Activated CD4-positive, alpha-beta T cell treated with anti-CD3 and anti-CD28 coated beads for 1 hour (primary cell): ENCODE measurements at places on chromosomes 3 and 15.

DNA sequence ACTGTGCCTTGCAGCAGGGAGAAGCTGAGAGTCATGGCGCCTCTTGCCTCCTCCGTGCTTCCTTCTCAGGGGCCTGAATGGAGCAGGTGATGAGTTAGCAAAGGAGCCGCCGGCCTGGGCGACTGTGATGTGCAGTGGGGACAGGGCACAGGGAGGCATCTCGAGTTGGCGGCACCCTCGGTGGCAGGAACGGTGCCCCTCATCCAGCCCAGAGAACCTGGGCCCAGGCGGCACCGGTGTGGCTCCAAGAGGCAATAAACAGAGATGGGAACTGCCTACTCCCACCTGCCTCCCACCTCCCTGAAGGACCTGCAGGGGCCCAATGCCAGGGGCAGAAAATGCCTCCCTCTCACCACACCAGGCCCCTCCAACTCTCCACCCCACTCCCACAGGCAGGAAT is 6.2 kb downstream of the SLC41A3 start:
- no peak for DNase-seq

GRCh38 chr3:43236008-43236407 is 50.3 kb upstream of the SNRK start:
- no peak for DNase-seq

- no peak for DNase-seq
Measured at GRCh38 chr15:60964527-60964926, 264.6 kb downstream of the RORA start.

- no peak for DNase-seq
Measured at GRCh38 chr15:68205558-68205944, 419 bp upstream of the CALML4 start.

GRCh38 chr3:159817126-159817525 is 171.5 kb upstream of the IL12A start:
- no peak for DNase-seq

GRCh38 chr3:185316740-185317412 is 46.1 kb upstream of the MAP3K13 start:
- DNase-seq: no peak

GRCh38 chr3:193905541-193906396 is 230.2 kb upstream of the HES1 start:
- no peak for DNase-seq

DNA sequence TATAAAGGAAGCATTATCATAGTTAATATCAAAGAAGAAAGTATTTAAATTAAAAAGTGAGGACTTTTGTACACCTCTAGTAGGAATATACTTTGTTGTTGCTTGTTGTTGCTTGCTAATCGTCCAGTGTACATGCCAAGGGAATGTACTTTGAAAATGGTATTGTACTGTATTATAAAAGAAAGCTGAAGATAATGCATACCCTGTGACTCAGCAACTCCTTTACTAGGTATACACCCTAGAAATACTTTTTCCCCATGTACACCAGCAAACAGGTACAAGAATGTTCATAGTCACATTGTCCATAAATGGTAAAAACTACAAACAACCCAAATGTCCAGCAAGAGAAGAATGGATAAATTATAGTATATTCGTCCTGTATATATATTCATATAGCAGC is 12.0 kb downstream of the TTBK2 start:
- no peak for DNase-seq

DNA sequence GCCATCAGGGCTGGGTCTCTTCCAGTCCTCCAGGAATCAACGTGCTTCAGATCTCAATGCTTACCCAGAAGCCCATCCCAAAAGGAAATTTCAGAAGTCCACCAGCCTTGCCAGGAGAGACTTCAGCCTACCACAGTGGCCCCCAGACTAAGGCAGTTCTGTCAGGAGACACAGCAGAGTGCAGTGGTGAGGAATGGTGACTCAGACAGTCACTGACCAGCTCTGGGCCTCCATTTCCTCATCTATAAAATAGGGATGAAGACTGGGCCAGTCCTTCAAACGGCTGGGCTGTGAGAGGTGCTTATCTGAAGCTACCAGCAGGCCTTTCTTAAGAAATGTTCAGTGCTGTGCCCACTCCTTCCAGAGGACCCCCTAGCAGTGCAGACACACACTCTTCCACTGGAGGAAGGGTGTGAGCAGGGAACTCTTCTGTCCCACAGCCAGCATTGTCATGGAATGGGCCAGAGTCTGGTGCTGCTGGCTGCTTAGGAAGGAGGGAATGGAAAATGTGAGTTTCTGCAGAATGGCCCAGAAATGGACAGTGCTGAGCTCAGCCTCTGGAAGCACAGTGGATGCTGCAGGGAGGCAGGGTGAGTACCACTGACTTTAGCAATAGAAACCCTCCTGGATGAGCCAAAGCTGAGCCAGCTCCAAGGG is 41.6 kb upstream of the DUSP7 start:
- no peak for DNase-seq

GRCh38 chr3:187063286-187064121 is 75.8 kb downstream of the RPL39L start:
- no peak for DNase-seq

DNA sequence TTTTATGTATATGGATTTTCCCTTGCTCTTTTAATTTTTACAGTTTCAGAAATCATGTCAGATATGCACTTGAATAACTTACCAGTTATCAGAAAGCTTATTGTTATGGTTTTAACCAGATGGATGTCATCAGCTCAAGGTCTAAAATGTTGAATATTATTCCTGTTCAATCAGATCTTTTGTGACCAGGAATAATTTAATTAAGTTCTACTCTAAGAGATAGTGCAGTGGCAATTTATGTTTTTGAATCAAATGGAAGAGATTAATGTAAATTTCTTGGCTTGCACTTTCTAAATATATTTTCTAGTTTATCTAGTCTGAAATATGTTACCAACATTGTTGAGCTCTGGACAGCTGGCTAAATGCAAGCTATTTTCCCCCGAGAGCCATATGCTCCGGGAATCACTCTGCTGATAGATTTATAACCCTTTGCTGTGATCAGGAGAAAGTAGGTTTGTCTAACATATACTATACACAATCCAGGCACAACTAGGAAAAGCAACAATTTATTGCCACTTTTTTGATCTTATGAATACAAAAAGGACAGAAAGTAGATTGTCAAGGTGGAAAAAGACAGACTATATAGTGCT is 76.8 kb upstream of the CD96 start:
- DNase-seq: no peak

- no peak for DNase-seq
Measured at GRCh38 chr3:42780398-42780797, 7.3 kb upstream of the CCDC13 start.

DNA sequence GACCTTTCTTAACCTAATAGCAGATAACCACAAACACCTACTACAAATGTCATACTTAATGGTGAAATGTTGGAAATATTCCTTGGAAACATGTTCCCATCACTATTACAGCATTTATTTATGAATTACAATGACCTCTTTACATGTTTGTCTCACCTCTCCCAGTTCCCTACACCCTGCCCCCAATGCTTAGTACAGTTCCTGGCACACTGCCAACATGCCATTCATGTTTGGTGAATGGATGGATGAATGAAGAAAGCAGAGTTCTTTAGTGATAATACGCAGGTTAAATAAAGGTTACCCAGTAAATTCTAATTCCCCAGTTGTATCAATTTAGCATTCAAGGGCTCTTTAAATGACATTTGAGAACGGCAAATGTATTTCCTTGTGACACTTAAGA is 259.9 kb upstream of the ATP11B start:
- DNase-seq: no peak

DNA sequence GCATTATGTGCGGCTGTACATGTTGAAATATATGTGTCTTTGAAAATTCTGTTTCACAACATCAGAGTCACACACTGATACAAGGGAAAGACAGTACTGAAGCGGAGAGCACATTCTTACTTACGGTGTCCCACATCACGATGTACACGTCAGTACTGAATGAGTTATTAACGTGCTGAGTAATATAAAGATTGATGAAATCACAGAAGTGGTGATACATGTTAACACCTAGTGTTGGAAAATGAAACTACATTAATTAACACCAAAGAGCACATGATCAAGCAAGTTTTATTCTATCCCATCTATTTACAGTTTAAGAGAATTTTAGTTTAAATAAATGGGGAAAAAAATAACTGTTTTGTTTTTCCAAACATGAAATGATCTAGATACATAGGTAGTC is 15.6 kb downstream of the EOGT start:
- DNase-seq: no peak

- DNase-seq: no peak
Measured at GRCh38 chr3:88416436-88416835, 266.7 kb downstream of the C3orf38 start.

DNA sequence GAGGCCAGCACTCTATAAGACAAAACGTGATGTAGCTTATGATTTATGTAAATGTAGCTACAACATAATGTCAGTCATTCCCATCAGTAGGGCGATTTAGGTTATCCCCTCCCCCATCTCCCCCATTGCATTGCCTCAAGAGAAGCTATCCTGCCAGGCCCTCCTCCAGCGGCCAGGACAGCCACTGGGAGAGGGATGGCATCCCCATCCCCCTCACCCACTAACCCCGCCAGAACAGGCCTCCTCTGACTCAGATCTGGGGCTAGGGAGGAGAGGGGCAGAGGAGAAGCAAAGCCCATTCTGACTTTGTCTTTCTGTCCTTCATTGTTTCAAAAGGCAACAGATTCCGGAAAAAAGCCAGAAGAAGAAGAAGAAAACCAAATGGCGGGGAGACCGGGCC is 32.6 kb upstream of the ESYT3 start:
- no peak for DNase-seq

- no peak for DNase-seq
Measured at GRCh38 chr3:32501783-32502117, 902 bp downstream of the CMTM6 start.

- no peak for DNase-seq
Measured at GRCh38 chr3:77038930-77039605, 831 bp upstream of the ROBO2 start.

DNA sequence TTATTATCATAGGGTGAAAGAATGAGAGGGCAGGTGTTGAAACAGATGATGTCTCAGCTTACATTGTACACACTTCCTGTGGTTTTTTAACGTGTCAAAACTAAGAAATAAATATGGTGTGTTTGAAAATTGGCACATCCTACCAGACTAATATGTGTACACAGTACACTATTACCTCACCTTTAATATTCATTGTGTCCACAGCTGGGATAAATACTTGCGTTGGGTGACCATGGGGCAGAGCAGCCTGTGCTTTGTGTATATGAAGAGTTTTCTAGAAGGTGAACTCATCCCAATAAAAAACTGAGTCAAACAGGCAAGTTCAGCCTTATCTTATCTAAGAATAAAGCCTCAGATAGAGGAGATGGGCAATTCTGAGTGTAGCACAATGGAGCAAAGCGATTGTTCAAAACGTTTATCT is 17.3 kb downstream of the SUCNR1 start:
- no peak for DNase-seq

- no peak for DNase-seq
Measured at GRCh38 chr15:80639168-80639555, 55.9 kb upstream of the ABHD17C start.

- DNase-seq: no peak
Measured at GRCh38 chr3:160226026-160226907, 1.0 kb downstream of the C3orf80 start.

GRCh38 chr3:196235452-196236122 is 19.3 kb downstream of the SLC51A start:
- no peak for DNase-seq

DNA sequence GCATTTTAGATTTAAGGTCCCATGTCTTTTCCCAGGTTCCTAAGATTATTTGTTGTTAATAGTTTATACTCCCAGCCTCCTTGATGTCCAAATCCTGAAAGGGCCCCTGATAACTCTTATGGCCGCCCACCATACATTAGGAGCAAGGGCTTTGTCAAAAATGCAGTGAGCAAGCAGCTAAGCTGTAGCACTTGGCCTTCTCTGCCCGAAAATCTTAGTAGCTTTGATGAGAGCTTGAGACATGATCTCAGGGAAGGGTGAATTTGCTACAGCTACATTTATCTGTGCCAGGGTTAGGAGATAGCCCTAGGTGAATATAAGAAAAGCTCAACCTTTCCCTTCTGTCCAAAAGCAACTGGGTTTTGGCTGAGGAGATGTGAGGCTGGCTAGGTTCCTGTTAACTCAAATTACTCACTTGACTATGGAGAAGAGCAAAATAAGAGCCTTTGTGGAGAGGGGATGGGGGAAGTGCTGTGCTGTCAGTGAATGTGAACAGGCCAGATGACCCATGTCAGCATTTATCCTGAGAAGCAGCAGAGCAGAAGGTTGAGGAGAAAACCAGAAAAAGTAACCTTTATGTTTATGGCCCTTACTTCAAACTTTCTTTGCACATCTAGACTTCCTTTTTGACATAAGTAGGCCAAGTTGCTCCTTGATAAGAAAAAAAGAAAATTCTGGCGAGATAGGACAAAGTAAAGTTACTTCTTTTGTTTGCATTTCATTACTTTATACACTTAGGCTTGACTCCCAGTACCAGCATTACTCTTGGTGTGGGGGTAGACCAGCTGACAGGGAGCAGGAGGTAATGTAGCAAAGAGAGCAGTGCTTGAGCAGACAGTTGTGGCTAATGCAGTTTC is 21.1 kb downstream of the MAPK6 start:
- DNase-seq: no peak

DNA sequence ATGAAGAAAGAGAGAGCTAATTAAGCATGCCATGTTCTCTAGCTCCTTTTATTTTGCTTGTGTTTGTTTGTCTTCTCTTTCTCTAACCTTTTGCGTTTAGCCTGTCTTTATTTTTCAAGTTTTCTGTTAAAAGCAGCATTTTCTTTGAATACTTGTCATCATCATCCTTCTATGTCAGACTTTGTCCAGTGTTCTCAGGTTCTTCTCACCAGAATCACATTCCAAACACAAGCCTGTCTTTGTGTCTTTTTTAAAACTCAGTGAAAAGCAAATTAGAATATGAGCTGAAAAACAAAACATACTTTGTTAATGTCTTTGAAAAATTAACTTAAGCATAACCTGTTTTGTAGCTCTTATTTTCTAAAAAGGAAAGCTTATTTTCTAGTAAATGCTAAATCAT is 62.4 kb downstream of the LEKR1 start:
- DNase-seq: no peak

- no peak for DNase-seq
Measured at GRCh38 chr3:196159952-196160804, 51.0 kb downstream of the ZDHHC19 start.

DNA sequence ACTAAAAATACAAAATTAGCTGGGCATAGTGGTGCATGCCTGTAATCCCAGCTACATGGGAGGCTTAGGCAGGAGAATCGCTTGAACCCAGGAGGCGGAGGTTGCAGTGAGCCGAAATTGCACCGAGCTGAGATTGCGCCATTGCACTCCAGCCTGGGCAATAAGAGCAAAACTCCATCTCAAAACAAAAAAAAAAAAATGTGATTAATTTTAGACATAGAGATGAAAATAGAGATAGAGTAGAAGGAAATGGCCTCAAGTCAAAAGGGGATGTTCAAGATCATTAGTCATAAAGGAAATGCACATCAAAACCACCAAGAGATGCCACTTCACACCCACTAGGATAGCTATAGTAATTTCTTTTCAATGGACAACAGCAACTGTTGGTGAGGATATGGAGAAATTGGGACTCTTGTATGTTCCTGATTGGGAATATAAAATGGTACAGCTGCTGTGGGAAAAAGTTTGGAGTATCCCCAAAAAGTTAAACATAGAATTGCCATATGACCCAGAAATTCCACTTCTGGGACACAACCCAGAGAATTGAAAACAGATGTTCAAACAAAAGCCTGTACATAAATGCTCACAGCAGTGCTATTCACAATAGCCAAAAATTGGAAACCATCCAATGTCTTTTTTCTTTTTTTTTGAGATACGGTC is 55.4 kb downstream of the ABHD2 start:
- DNase-seq: no peak

- DNase-seq: no peak
Measured at GRCh38 chr15:92538115-92538514, 117.5 kb downstream of the FAM174B start.
